ENCODE measurements at places on chromosomes 1 and 21. TPM values are rescaled to one million over a fixed set of nuclear protein-coding genes. Genes with fewer than 3 reads are reported as not detected.

DNA sequence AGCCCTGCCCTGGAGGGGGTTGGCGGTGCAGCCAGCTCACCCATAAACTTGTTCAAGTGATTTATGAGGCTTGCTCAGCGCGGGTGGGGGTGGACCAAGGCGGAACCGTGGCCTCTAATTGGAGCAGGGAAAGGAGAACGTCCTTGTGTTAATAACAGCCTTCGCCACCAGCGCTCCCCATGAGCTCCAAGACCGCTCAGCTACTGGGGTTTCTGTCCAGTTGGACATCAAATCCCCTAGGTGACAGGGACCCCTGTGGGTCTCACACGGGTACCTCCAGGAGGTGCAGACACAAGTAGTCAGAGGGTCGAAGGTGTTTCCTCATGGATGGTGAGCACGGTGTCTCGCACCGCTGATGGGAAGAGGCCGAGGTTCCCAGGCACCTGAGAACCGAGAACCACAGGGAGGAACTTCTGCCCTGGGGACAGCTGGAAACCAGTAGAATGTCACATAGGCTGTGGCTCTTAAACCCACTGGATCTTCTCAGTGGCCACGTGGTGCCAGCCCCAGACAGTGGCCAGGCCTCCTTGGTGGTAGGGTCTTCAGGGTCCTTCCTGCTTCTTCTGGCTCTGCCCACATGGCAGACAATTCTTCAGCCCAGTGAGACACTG is 3.7 kb upstream of the ACTRT2 start:
- no peak overlapping the region for H3K27ac ChIP-seq
- peaks cover 3% of the 10 kb centered on the region for H3K36me3 ChIP-seq
- peaks cover 22% of the 10 kb centered on the region for H3K27me3 ChIP-seq
- no peak overlapping the region for H3K4me3 ChIP-seq
- DNase-seq, result no peak

GRCh38 chr1:24930260-24931145 is at the start of gene RUNX3:
Gene RUNX3, minus strand, starts transcription at chr1:24930276. Its CDS starts 408 bp downstream, at chr1:24929868.
- peak within 1 kb of the TSS; percentile 100 for H3K27ac ChIP-seq
- H3K36me3 ChIP-seq, result peaks cover 2% of the 10 kb centered on the region
- H3K27me3 ChIP-seq, result no peaks in the 10 kb centered on the region
- H3K4me3 ChIP-seq, result peak within 1 kb of the TSS; percentile 96

DNA sequence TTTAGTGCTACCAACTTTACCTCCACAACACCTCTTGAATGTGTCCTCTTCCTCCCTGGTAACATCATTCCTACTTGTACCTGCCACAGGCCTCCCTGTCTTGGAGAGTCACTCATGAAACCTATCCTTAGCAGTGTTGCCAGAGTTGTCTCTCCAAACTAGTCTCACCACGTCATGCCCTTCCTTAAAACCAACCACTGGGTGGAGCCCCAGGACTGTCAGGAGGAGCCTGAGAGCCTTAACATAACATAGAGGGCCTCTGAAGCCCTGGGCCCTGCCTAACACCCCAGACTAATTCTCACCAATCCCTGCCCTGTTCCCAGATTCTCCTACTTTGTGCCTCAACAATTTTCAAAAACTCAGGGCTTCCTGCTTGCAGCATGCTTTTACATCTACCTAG is 65.3 kb downstream of the ZNF697 start:
- H3K4me3 ChIP-seq, result no peak overlapping the region
- no peaks in the 10 kb centered on the region for H3K4me1 ChIP-seq
- H3K36me3 ChIP-seq, result no peaks in the 10 kb centered on the region
- H3K27me3 ChIP-seq, result peaks cover 13% of the 10 kb centered on the region

GRCh38 chr21:45301521-45302081 is 13.9 kb upstream of the POFUT2 start:
- H3K36me3 ChIP-seq, result no peaks in the 10 kb centered on the region
- DNase-seq, result no peak
- H3K27me3 ChIP-seq, result peaks cover 6% of the 10 kb centered on the region
- H3K27ac ChIP-seq, result peak overlapping the region; percentile 84

GRCh38 chr1:155527677-155528076 is 34.9 kb downstream of the ASH1L start:
- no peak for DNase-seq
- peaks cover 31% of the 10 kb centered on the region for H3K4me1 ChIP-seq
- H3K4me3 ChIP-seq, result no peak overlapping the region
- no peak overlapping the region for H3K27ac ChIP-seq
- H3K36me3 ChIP-seq, result no peaks in the 10 kb centered on the region

Gene ESPN
- 13.2 TPM for total RNA-seq

Gene SPAG17
- not detected for total RNA-seq

Gene MYOC
- total RNA-seq, result not detected

GRCh38 chr1:188062456-188062855 is 1233.7 kb downstream of the PLA2G4A start:
- no peak overlapping the region for H3K4me3 ChIP-seq
- H3K27ac ChIP-seq, result no peak overlapping the region
- DNase-seq, result no peak
- no peaks in the 10 kb centered on the region for H3K4me1 ChIP-seq

DNA sequence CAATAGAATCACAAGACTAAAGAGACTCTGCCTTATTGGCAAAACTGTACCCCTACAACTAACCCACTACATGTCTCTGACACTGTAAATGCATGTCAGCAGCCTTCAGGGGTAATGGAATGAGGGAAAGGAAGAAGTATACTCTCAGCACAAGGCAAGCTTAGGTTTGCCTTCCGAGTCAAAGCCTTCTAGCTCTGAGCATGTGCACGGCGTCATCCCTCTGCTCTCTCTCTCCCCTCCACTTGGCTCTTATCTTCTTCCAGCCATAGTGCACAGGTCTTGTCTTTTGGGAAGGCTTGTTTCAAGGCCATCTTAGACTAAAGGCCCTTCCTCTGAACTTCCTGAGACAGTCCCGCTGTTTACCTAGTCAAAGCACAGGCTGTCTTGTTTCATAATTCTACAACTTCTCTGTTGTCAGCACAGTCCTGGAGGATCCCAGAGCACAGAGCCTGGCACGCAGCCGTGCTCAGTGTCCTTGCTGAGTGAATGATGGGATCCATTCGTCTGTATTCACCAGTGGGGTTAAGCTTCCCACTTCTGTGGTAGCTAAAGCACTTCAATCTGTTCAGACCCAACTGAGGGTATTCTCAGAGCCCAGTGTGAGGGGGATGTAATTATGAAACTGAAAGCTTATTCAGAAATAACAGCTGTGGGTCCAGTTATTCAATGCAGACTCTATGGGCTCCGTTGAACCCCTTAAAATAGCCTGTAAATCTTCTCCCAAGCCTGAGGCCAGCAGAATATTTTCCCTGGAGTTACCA is 166.5 kb upstream of the PLD5 start:
- H3K27me3 ChIP-seq, result no peaks in the 10 kb centered on the region
- H3K4me3 ChIP-seq, result no peak overlapping the region
- H3K4me1 ChIP-seq, result no peaks in the 10 kb centered on the region
- no peak overlapping the region for H3K27ac ChIP-seq

- H3K4me1 ChIP-seq, result peaks cover 4% of the 10 kb centered on the region
- no peak overlapping the region for H3K27ac ChIP-seq
- no peak overlapping the region for H3K4me3 ChIP-seq
- no peak for DNase-seq
- peaks cover 4% of the 10 kb centered on the region for H3K36me3 ChIP-seq
These were observed 11.7 kb downstream of the HSPG2 start for GRCh38 chr1:21925334-21925940.

- DNase-seq, result no peak
- no peak overlapping the region for H3K4me3 ChIP-seq
- no peak overlapping the region for H3K27ac ChIP-seq
These were observed 14.3 kb upstream of the KCNA10 start for GRCh38 chr1:110533230-110533629.

GRCh38 chr1:53108646-53109580 is 33.5 kb downstream of the SLC1A7 start:
- peaks cover 3% of the 10 kb centered on the region for H3K36me3 ChIP-seq
- H3K27me3 ChIP-seq, result peaks cover 44% of the 10 kb centered on the region
- no peak overlapping the region for H3K4me3 ChIP-seq
- no peak overlapping the region for H3K27ac ChIP-seq

Gene MRPL20
- 88.0 TPM for total RNA-seq

DNA sequence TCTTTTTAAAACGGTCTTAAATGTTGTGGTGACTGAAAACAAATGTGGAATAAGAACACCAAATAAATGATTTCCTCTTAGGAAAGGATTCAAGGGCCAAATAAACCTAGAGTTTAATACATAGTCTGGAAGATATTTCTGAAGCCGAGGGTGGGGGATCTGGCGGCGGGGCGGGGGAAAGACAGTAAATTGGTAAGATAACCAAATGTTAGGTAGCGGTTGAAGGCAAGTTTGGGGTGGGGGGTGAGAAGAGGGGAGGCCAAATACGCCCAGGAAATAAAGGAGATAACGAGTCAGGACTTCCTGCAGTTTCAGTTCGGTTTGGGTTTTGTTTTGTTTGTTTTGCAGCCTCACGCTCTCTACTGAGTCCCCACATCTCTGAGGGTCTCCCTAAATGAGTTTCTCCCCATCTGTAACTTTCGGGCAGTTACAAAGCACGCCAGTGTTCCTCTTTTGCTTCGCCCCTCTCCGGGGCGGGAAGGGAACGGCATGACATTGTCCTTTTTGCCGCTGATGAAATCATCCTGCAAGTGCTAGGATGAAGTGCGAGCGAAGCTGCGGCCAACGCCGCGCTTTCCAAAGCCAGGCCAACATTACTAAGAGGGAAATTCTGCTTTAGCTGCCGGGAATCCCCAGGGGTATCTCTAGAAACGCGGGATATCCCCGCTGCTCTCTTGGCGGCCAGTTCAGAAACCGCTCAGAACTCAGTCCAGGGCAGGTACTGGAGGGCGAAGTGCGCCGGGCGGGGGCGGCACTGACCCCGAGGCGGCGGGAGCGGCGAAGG is 844 bp downstream of the NIBAN1 start:
- H3K27ac ChIP-seq, result peak overlapping the region; percentile 99
- no peaks in the 10 kb centered on the region for H3K27me3 ChIP-seq

Gene OR14K1
- not detected for total RNA-seq

Gene MYOM3
- total RNA-seq, result not detected

Gene PALMD
- not detected for total RNA-seq

DNA sequence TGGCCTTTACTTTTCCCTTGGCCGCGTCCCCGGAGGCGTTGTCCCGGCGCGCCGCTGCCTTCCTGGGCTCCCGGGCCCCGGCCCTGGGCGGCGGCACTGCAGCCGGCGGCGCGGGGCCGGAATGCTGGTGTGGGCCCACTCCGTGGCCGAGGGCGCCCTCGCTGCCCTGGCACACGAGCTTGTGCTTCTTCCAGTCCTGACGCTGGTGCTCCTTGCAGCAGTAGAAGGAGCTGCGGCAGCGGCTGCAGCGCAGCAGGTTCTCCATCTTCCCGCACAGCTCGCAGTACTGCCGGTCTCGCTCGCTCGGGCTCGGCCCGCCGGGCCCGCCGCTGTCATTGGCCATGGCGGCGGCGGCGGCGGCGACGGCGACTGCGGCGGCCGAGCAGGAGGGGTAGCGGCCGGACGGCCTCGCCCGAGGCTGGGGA is 529 bp downstream of the EGLN1 start:
- peaks cover 3% of the 10 kb centered on the region for H3K36me3 ChIP-seq
- peaks cover 40% of the 10 kb centered on the region for H3K4me1 ChIP-seq
- H3K27me3 ChIP-seq, result no peaks in the 10 kb centered on the region
- DNase-seq, result peak; percentile 30
- no peak overlapping the region for H3K27ac ChIP-seq
- H3K4me3 ChIP-seq, result peak overlapping the region; percentile 83

DNA sequence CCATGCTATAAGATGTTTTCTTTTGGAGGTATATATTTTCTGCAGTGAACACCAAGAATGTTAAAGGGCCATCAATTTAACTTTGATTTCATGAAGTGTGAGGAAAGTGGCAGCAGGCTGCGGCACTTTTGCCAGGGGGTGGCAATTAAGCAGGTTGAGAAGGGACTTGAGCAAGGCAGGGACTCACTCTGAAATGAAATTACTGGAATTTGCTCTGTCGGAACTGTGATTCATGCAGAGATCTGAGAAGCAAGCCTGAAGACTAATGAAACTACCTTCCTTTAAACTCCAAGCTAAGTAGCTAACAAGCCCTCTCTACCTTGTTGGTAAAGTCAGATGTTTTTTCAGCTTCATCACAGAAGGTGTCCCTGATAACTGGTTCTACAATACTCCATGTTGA is 441.6 kb downstream of the SIPA1L2 start:
- H3K4me3 ChIP-seq, result no peak overlapping the region
- no peak for DNase-seq
- H3K36me3 ChIP-seq, result no peaks in the 10 kb centered on the region
- H3K27me3 ChIP-seq, result peaks cover 33% of the 10 kb centered on the region

DNA sequence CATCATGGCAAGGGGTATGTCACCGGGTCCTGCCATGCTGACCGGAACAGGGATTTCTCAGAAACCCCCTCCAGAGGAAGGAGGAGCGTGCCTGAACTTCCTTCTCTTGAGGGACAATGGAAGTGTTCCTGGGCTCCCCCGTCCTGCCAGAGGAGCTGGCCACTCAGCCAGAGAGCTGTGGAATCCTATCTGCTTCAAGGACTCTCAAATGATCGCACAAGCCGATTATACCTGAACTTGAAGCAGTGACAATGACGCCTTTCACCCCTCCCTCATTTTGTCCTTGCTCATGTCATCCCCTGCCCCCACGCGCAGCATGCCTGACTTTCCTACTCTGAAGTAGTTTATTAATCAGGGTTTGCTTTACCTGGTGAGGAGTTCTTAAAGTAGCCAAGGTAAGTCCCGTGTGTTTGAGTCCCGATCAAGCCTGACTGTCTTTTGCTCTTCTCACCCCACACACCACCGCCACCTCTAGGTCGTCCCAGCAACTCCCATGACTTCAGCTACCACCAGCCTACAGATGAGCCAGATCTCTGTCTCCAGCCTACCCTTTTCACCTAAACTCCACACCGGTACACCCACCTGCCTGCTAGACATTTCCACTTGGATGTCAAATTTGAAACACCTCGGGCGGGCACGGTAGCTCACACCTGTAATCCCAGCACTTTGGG is 25.0 kb upstream of the PRELP start:
- H3K4me1 ChIP-seq, result no peaks in the 10 kb centered on the region
- DNase-seq, result no peak
- H3K36me3 ChIP-seq, result no peaks in the 10 kb centered on the region
- peaks cover 65% of the 10 kb centered on the region for H3K27me3 ChIP-seq
- no peak overlapping the region for H3K4me3 ChIP-seq
- no peak overlapping the region for H3K27ac ChIP-seq

Gene TMEM222
- total RNA-seq, result 24.8 TPM

DNA sequence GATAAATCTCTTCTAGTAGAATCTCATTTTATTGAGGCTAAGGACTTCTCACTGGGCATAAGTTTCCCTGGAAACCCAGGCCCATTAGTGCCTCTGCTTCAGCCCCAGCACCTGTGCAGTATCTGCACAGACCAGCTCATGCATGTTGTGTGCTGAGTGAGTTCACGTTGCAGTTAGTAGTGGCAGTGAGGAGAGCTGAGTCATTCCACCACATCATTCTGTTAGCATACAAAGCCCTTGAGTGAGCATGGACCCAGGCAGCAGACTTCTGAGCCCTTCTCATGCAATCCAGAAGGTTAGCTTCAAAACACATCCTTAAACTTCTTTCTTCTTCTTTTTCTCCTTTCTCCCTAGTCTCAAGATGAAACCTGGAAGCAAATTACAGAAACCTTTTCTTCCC is 45.8 kb upstream of the NTPCR start:
- no peak for DNase-seq
- no peak overlapping the region for H3K27ac ChIP-seq
- H3K36me3 ChIP-seq, result no peaks in the 10 kb centered on the region

GRCh38 chr1:22352896-22353295 is 98.8 kb upstream of the ZBTB40 start:
- no peak overlapping the region for H3K27ac ChIP-seq
- no peaks in the 10 kb centered on the region for H3K36me3 ChIP-seq
- H3K4me3 ChIP-seq, result no peak overlapping the region

Gene SIK1
- total RNA-seq, result 229 TPM

Gene OLIG2
- total RNA-seq, result not detected

Gene FCN3
- not detected for total RNA-seq

Gene LCE1C
- not detected for total RNA-seq
